Ascending aorta (tissue), 2 donors: ENCODE measurements at places on chromosomes 1 and 21. TPM values are rescaled to one million over a fixed set of nuclear protein-coding genes. Genes with fewer than 3 reads are reported as not detected.

Gene KRTAP10-4
- total RNA-seq: not detected

Gene PCBP3
- total RNA-seq: not detected

Gene STPG1
- total RNA-seq: 11.0 TPM

Gene PLA2G2F
- not detected for total RNA-seq

Gene RIMKLA
- 2.7 TPM for total RNA-seq

Gene LMOD1
- 316 TPM for total RNA-seq

Gene ACKR1
- total RNA-seq: 642 TPM

Gene SLC45A1
- 3.2 TPM for total RNA-seq

Gene SMPDL3B
- total RNA-seq: not detected

Gene AMY1B
- not detected for total RNA-seq

Gene PDE9A
- 2.2 TPM for total RNA-seq

Gene MRAP
- not detected for total RNA-seq

Gene DRAXIN
- 1.8 TPM for total RNA-seq

Gene HSF2BP
- 0.75 TPM for total RNA-seq

Gene TAS1R3
- total RNA-seq: 2.7 TPM

Gene HSPA6
- total RNA-seq: 1.9 TPM

Gene CD5L
- not detected for total RNA-seq

Gene DCDC2B
- not detected for total RNA-seq

Gene IGSF21
- total RNA-seq: 2.4 TPM

Gene MEX3A
- 1.3 TPM for total RNA-seq

Gene SKI
- total RNA-seq: 139 TPM

Gene MATN1
- 0.85 TPM for total RNA-seq

Gene ASAP3
- total RNA-seq: 125 TPM

Gene HDGF
- 153 TPM for total RNA-seq

Gene LCE1F
- total RNA-seq: not detected

Gene TMCO4
- 5.7 TPM for total RNA-seq

Gene NTRK1
- total RNA-seq: not detected

Gene TGFB2
- 9.9 TPM for total RNA-seq

Gene LCE2B
- not detected for total RNA-seq

Gene EFNA3
- total RNA-seq: 1.5 TPM

Gene OR2L3
- not detected for total RNA-seq

Gene FNDC7
- total RNA-seq: not detected
